ENCODE measurements at places on chromosomes 5 and 9. TPM values are rescaled to one million over a fixed set of nuclear protein-coding genes. Genes with fewer than 3 reads are reported as not detected.

DNA sequence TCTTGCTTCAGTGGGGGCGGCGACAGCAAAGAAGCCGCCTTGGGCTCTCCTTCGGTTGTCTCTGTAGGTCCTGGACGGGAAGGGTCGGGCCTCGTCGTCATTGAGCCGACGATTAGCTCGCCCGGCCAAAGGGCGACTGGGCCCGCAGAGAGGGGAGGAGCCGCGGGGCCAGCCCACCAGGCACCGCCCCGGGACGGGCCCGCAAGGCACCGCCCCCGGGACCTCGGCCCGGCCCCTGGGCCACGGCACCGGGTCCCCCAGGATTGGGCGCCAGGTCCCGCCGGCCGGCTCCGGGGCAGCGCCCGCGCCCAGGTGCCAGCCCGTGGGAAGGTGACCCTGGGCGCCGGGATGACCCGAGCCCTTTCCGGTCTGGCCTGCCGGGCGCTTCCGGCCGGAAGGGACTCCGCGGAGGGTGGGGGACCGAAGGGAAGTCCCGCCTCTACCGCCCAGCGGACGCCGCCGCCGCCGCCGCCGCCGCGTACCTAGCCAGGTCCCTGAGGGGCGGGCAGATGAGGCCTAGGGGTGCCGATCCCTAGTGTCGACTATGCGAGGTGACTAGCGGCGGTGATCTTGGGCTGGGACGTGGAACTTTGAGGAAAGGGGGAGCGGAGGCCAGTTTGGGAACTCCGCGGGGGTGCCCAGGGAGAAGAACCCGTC, at the start of the genes GBA2 and RGP1:
TSS of gene GBA2 (minus strand) at position 371 of the 657 bp plus-strand sequence. CDS start 524 bp downstream, outside the sequence.
TSS of gene RGP1 (plus strand) at position 430 of the 657 bp plus-strand sequence. CDS start 469 bp downstream, outside the sequence.
- peak; percentile 53 for DNase-seq

GRCh38 chr9:134223091-134223490, 58.7 kb upstream of the RNU6ATAC start:
- no peak for DNase-seq

Gene SPATA6L
- total RNA-seq, result not detected

Gene ECPAS
- 141 TPM for total RNA-seq

DNA sequence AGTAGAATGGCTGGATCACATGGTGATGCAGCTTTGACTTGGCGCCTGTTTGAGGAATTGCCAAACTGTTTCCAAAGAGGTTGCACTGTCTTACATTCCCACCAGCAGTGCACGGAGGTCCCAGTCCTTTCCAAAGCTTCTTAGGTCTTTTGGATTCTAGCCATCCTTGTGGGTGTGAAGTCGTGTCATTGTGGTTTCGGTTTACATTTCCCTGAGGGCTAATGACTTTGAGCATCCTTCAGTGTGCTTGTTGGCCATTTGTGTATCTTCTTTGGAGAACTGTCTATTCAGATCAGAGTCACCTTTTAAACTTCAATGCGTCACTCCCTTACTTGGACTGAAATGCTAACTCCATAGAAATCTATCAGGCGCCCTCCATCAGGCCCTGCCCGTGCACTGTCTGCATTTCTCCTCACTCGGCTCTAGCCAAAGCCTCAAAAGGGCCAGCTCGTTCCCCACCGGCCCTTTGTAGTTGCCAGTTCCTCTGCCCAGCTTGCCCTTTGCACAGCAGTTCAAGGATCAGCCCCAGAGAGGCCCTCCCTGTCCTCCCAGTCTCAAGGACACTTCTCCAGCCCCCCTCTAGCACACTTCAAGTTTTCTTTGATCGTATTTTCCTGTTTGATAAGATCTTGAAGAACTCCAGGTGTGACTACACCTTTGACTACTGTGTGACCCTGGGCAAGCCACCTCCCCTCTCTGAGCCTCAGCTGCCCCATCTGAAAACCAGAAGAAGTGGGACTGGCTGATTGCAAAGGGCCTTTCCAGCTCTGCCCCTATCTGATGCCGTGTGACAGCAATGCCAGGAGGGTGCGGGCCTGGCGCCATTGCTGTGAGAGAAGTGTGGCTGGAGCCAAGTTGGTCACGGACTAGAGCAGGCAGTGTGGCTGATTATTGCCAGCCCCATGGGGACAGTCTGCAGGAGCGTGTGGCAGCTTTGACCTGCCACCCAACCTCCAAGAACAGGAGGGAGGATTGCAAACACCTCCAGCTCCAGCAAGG, 5.6 kb downstream of the HRH2 start:
- DNase-seq, result no peak

Gene ACTBL2
- not detected for total RNA-seq

DNA sequence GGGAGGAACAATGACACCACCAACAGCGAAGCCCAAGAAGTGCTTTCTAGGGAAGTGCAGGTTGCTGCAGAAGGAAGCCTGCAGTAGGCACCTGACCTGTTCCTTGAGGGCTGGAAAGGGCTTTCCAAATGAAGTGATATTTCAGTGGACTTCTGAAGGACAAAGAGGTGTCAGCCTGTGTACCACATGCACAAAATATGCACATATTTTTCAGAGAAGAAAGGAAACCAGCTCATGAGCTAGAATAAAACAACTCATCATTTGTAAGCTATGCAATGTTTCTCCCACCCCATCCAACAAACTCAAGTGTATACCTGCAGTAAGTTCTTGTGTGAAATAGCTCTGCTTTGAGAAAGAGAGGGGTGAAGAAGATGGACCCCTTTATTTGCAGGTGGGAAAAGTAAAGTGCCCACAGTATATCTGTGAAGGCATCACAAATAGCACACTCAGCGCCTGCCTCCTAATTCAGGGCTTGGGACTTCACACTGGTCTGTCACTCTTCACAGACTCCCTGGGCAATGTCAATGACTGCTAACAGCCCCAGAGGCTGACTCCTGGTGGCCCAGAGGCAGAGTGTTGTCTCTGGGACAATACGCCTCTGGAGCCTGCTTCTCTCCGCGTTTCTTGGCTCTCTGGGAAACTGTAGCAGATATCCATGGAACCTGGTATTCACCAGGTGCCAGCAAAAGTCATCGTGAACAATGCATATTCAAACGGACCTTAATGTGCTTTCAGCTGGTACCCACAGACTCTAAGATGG, 198.1 kb upstream of the EFNA5 start:
- DNase-seq, result no peak

DNA sequence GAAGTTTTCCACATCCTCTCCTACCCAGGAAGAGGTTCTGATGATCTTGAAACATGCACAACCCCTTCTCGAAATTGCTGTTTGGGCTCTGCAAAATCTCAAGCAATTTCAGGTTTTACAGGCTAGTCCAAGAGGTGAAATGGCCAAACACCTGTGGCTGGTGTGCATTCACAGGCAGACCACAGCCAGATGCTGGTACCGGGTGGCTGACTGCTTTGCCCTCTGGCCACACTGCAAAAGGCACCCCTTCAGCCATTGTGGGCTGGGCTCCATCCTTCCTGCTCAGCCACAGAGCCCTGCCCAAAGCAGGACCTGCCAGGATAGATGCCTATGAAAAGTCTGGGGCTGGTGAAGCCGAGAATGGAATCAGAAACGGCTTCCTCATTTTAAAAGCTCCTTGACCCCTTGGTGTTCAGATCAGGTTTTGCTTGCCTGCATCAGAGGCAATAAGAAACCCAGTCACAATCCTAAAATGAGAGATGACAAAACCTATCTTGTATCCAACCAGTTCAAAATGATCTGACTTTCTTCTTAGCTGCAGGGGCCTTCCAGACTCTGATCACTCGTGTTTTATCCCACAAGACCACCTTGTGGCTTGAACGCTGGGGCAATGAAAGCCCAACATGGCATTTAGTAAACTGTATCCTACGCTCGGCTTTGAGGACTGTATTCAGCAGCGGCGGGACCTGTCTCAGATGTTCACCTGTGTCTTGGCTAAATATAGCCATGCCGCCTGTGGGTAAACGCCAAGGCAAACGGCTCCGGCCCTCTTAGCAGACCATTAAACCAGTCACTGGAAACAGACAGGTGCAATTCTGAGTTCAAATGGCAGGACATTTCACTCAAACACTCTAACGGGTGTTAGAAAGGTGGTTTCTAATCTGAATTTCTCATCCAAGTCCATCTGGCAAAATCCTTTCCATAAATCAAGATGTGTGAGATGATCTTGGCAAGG, 49.6 kb downstream of the EPB41L4B start:
- DNase-seq, result no peak

Gene ADAMTS6
- total RNA-seq, result 14.3 TPM

DNA sequence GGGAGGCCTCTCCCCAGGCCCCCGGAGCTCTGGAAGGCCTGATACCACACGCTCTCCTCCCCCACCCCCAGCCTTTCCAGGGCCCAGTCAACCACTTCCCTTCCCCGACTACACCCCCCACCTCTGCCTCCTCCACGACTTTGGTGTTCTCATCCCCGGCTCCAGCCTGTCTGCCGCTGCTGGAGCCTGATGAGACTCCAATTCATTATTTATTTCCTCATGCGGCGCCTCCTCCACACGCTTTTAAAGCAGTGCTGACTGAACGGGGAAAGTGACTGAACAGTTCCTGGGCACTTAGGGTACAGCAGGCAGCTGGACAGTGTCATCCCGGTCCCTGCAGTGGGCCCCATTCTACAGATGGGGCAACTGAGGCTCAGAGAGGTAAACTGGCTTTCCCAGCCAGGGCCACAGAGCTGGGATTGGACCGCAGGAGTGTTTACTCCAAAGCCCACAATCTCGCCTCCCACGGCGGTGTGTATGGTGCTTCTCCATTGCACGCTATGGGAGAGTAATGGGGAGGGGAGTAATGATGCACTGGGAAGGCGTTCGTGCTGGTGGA, 15.9 kb upstream of the RPL26L1 start:
- DNase-seq, result no peak

Measured in NCI-H460 (cell line).